ENCODE measurements at places on chromosomes 4 and X.

DNA sequence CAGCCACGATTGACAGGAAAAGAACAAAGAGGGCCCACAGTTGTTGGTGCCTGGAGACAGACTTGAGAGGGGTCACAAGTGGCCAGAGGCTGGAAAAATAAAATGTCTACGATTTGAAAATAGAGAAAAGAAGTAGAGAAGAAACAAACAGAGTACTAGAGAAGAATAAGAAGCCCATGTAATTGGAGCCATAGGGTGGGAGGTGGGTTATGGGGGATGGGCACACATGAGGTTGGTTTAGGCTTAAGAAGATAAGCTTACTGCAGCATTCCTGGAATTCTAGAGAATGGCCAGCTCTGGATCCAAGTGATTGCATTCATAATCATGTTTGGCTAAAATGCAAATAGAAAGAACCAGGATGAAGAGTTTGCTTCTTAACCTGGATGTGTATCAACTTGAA is 210.7 kb downstream of the MAML3 start:
- DNase-seq: no peak

- no peak for DNase-seq
Observed at GRCh38 chrX:134932528-134933217, 58.1 kb upstream of the SMIM10 start.

GRCh38 chr4:86878640-86879039 is 13.6 kb downstream of the C4orf36 start:
- DNase-seq: no peak

DNA sequence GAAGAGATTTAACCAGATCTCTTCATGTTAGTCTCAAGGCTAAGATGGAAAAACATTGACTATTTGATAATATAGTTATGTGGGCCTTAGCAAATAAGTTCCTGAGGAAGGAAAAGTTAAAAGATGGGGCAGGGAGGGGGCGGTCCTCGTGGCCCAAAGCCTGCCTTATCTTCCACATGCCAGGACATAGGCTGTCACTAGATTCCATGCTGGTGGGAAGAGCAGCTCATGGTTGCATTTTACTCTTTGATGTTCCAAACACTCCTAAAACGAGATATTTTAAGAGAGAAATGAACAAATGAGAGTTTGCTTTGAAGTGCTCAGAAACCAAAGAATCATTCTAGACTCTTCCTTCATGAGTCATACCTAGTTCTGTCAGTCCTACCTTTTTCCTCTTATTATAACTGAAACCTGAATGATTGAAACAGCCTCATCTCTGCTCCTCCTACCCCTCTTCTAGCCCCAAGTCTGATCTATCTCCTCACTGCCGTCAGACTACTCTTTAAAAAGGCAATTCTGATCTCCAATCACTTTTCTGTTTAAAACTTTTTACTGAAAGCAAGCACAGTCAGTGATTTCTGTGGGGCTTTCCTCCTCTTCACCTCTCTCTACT is 25.1 kb downstream of the RAB9B start:
- DNase-seq: no peak
